ENCODE measurements at places on chromosomes 16 and 17. TPM values are rescaled to one million over a fixed set of nuclear protein-coding genes. Genes with fewer than 3 reads are reported as not detected.

- peak; percentile 95 for DNase-seq
Measured at GRCh38 chr17:39980351-39981206, at the start of gene PSMD3. PSMD3 (plus strand) TSS chr17:39980807; CDS start chr17:39980971, 164 bp downstream.

ARHGAP44 gene
- total RNA-seq: not detected

GRCh38 chr16:1542166-1542500 is 8.7 kb downstream of the TMEM204 start:
- DNase-seq: no peak

GRCh38 chr17:50332196-50332595 is 13.7 kb upstream of the XYLT2 start:
- no peak for DNase-seq

- DNase-seq: no peak
Measured at GRCh38 chr17:80750263-80750662, 205.6 kb downstream of the RPTOR start.

ACSM3 gene
- total RNA-seq: 6.6 TPM

- no peak for DNase-seq
Measured at GRCh38 chr17:6701719-6702118, 11.4 kb downstream of the SLC13A5 start.

DNA sequence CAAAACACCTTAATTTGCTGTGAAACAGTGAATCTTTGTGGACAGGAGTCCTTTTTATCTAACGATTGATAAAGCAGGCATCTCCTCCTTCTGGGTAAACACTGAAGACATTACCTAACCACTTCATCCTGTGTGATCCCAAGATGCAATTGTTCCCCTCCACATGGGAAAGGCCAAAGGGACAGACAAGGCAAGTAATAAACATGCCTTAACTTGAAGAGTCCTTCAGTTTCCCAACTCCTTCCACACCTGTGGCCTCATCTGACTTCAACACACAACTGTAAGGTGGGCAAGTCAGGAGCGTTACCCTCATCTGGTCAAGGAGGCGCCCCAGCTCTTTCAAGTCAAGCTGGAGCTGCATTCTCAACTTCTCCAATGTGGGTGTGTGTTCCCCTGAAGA is 278.6 kb downstream of the ABCC12 start:
- no peak for DNase-seq

DNA sequence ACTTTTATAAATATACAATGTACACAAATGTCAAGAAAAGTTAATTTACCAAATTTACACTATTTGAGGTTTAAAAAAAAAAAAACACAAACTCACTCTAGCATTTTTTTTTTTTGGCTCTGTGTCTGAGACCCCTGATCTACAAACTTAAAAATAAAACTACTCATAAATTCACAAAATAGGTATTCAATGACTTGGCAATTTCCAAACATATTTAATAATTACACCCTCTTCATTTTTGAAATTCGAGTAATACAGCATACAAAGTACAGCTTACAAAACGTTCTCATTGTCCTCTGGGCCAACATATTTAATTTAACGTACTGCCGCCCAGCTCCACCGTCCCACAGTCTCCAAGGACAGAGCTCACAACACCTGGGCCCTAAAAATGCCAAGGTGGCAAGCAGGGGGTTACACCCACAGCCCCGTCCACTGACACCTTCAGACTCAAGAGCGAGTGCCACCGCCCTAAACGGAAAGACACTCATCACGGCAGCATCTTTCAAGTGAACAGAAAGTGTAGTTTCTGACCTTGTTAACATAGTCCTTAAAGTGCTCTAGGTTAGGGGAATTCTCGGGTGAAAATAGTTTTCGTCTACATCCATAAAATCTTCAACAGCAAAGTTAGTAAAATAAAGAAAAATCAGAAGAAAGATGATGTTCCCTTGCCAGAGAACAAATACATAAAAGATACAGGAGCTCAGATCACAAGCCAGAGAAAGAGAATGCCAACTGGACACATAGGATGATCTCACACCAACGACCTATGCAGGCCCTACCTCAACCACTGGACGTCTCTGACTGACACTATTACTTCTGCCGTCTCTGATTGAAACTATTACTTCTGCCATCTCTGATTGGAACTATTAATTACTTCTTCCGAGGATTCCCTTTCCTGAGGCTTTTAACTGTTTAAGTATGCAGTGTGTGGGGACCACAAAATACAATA is 4.2 kb downstream of the ADCY9 start:
- no peak for DNase-seq

- DNase-seq: no peak
Measured at GRCh38 chr16:28107232-28107631, 43.7 kb upstream of the GSG1L start.

CCNF gene
- 3.3 TPM for total RNA-seq

DNA sequence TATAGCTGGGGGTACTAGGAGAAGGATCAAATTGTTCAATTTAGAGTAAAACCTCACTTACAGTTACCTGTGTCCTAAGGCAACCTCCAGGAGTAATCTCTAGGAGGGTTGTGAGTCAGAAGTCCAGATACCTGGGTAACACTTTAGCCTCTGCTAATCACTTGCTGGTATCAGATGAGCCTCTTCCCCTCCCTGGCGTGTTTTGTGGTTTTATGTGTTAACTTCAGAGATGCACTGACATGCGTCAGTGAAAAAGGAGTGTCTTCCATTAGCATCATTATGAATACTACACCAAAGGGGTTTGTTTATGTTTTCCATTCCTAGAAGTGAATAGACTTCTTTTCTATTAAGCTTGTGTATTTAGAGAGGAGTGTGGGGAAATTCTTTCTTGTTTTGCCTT is 208.2 kb downstream of the FTO start:
- no peak for DNase-seq

DNA sequence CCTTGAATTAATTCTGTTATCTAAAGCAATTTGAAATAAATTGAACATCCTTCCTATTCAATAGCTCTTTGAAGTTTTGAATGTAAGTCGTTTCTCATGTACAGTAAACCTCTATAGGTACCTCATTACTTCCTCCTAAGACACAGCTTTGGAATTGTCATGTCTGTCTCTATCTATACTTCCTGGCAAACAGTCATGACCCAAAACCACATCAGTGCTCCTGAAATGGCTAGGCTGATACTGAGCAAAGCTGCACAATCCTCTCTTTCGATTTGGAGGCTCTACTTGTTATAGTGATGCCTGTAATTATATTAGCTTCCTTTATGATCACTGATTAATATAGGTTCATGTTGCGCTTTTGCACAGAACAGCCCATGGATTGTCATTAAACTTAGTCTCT is 110.1 kb downstream of the ADAMTS18 start:
- DNase-seq: no peak
